ENCODE measurements at places on chromosomes 3 and 15. TPM values are rescaled to one million over a fixed set of nuclear protein-coding genes. Genes with fewer than 3 reads are reported as not detected.

Gene GOLGA6D
- not detected for total RNA-seq

Gene TRIM71
- not detected for total RNA-seq

Gene ARMC8
- total RNA-seq: 51.5 TPM

Gene FAM81A
- 0.33 TPM for total RNA-seq

Gene AGBL1
- total RNA-seq: not detected

Gene DCLK3
- not detected for total RNA-seq

Gene GOLGA6B
- not detected for total RNA-seq

Gene XCR1
- not detected for total RNA-seq

Gene GXYLT2
- total RNA-seq: 26.0 TPM

Data from smooth muscle cell of trachea (primary cell).